ENCODE measurements at places on chromosomes 13 and 19.

DNA sequence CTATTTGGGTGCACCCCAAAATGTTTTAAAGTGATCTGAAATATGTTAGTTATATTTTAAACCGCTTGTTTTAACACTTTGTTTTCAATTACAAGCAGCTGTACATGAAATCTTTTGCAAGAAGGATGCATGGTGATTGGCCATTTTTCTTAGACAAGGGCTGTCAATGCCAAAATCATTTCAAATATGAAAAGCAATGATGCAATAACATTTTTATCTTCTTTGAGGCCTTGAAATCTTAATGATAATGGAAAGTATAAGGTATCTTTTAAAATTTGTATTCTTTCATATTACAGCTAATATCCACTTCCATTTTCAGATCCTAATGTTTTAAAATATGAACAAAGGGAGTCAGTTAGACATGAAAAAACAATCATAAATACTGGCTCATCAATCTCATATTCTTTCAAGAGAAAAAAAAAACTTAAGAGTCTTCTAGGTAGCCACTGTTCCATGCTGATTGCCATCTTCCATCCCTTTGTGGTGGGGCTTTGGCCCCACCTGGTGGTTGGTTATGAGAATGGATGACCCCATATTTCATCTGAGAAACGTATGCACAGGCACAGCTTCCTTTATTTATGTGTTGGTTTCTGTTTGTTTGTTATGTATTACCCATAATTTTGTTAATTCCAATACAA, 330.3 kb upstream of the MIR17HG start:
- peak; percentile 28 for DNase-seq

- peak; percentile 96 for DNase-seq
Observed at GRCh38 chr19:13022859-13023636, 27.8 kb downstream of the NFIX start.

GRCh38 chr19:13574933-13575332, 68.7 kb upstream of the CACNA1A start:
- peak; percentile 10 for DNase-seq

DNA sequence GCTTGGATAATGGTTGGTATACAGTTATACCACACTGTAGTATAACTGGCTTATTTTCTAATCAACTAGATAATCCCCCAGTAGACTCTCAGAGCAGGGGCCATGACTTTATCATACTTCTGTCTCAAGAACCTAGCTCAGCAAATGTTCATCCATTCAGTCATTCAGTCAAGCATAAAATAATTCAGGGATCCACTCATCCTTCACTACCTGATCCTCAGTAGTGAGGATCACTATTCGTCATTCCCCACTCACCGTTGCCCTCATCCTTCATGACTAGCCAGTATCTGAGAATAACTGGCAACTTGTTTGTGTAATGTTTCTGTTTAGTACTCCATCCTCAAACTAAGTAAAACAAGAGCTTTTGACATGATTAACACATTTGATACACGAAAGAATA, 77.6 kb downstream of the TSC22D1 start:
- no peak for DNase-seq

DNA sequence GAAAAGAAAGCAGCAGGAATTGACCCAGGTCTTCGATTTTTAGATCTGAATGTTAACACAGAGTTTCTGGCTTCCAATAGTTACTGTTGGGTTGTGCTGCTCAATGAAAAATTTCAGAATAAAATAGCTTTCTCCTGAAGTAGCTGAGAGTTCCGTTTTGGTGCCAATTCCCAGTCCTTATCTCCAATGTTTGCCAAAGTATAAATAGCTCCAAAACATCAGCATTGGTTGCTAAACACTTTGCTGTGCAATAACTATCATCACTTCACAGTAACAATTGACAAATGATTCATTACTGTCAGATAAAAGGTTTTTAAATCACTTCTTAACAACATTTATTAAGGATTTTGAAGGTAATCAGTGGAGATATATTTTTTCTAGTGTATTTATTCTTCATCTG, 446.0 kb downstream of the PCDH20 start:
- no peak for DNase-seq

GRCh38 chr19:56321989-56322440, 7.4 kb upstream of the ZSCAN5A start:
- no peak for DNase-seq

- DNase-seq = no peak
Observed at GRCh38 chr13:26855071-26855470, 94.5 kb upstream of the GPR12 start.

GRCh38 chr19:11138601-11139300, 16.8 kb downstream of the SPC24 start:
- DNase-seq = peak; percentile 92

- DNase-seq = no peak
Observed at GRCh38 chr13:97130190-97130589, 91.9 kb upstream of the MBNL2 start.

- no peak for DNase-seq
Observed at GRCh38 chr13:21015284-21015683, 46.1 kb downstream of the LATS2 start.

GRCh38 chr19:35044317-35045117, 3.0 kb downstream of the HPN start:
- DNase-seq = peak; percentile 41

- no peak for DNase-seq
Observed at GRCh38 chr13:40193286-40194223, 472.9 kb downstream of the FOXO1 start.

GRCh38 chr13:20142023-20142926, 18.6 kb downstream of the GJA3 start:
- no peak for DNase-seq

GRCh38 chr19:17654993-17655392, 33.2 kb downstream of the UNC13A start:
- DNase-seq = no peak

GRCh38 chr13:84294576-84294975, 412.3 kb upstream of the SLITRK1 start:
- DNase-seq = no peak

DNA sequence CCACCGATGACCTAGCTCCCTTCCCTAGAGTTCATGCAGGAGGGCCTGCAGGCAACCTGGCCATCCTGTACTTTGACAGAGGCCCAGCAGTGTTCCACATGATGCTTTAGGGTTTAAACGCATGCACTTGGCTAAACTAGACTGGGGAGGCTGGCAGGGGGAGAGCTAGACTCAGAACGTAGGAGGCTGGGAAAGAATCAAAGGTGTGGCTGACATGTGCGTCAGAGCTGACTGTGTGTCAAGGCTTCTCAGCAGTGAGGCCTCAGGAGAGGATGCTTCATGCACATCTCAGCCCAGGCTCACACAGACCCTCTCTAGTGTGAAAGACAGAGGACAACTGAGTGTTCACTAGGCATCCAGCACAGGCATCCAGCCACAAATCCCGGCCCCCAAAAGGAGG, 28.7 kb downstream of the DNMT1 start:
- DNase-seq = no peak

DNA sequence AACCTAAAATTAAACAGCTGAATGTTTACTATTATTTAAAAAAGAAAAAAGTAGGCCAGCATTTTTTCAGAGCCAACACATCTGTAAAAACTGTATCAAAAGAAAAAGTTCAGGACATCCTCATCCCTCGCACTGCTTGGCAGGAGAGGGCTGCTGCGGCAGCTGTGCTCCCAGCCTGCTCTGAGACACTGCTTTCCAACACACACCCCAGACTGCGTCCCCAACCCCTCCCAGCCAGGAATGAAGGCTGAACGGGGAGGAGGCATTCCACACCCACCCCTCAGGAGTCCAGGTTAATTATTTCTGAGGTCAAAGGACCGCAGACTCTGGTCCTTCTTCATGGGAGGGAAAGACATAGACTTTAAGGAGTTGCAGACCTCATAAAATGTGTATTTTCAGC, 43.1 kb downstream of the COL4A1 start:
- no peak for DNase-seq

DNA sequence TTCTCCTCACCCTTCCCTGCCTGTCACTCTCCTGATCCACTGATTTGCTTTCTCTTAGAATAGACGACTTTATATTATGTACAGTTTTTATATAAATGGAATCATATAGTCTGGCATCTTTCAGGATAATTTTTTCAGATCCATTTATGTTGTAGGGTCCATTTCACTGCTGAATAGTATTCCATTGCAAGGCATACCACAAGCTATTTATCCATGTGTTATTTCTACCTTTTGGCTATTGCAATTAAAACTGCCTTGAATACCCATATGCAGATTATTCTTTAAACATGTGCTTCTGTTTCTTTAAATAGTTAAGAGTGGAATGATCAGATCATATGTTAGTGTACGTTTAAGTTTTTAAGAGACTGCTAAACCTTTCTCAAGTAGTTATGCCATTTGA, 17.8 kb upstream of the ZNF177 start:
- DNase-seq = no peak

- DNase-seq = no peak
Observed at GRCh38 chr13:24007979-24008620, 110.8 kb upstream of the C1QTNF9B start.

GRCh38 chr13:29369060-29369743, 226.3 kb downstream of the SLC7A1 start:
- peak; percentile 31 for DNase-seq

- DNase-seq = no peak
Observed at GRCh38 chr19:14315433-14315832, 65.8 kb upstream of the ADGRE5 start.

GRCh38 chr13:41914552-41914951, 46.4 kb downstream of the VWA8 start:
- no peak for DNase-seq

- DNase-seq = no peak
Observed at GRCh38 chr13:71659404-71659803, 207.6 kb downstream of the DACH1 start.

GRCh38 chr13:101425623-101426022, 9.3 kb upstream of the NALCN start:
- DNase-seq = no peak

- DNase-seq = no peak
Observed at GRCh38 chr13:84399320-84400085, 517.2 kb upstream of the SLITRK1 start.

Measured in RPMI7951 (cell line).